Activated CD4-positive, alpha-beta T cell treated with anti-CD3 and anti-CD28 coated beads for 36 hours (primary cell): ENCODE measurements at places on chromosomes 11 and 22. TPM values are rescaled to one million over a fixed set of nuclear protein-coding genes. Genes with fewer than 3 reads are reported as not detected.

Gene CALCA
- not detected for total RNA-seq

DNA sequence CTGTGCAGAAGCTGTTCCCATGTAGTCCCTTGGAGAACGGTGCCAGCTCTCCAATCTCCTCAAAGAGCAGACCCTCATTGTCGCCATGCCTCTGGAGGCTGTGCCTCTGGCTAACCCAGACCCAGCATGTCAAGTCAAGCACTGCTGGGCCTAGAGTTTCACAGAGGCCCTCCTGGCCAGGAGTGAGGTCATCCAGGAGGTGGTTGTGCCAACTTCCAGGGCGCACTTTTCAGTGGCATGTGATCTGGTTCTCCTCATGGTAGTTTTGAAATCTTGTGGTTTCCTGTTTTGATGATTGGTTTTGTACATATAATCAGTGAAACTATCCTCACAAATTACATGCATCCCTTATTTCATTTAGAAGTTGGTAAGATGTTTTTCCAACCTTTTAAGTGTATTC, 78.9 kb downstream of the PPFIBP2 start:
- no peaks in the 10 kb centered on the region for H3K27me3 ChIP-seq
- H3K4me3 ChIP-seq, result no peak overlapping the region
- H3K36me3 ChIP-seq, result peaks cover 2% of the 10 kb centered on the region
- H3K4me1 ChIP-seq, result peaks cover 20% of the 10 kb centered on the region

DNA sequence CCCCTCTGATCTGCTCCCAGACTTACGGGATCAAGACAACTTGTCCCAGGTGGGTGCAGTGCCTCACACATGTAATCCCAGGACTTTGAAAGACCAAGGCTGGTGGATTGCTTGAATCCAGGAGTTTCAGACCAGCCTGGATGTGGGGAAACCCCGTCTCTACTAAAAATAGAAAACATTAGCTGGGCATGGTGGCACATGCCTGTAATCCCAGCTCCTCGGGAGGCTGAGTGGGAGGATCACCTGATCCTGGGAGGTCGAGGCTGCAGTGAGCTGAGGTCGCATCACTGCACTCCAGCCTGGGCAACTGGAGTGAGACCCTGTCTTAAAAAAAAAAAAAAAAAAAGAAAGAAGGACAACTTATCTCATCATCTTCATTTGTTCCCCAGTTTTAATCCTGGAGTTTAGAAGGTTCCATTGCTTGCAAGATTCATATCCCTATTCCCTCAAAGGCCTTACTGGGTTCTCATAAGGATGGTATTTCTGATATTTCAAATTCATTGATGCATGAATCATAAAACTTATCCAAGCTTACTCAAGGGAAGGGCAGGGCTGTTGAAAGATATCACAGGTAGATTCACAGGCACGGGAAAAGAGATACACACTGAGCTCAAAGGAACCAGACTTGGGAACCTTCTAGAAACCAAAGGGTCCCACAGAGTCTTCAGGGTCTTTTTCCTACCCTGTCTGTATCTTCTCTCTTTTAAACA, 14.6 kb downstream of the ENDOD1 start:
- H3K4me1 ChIP-seq, result peaks cover 5% of the 10 kb centered on the region
- no peak overlapping the region for H3K4me3 ChIP-seq
- DNase-seq, result no peak
- H3K27ac ChIP-seq, result no peak overlapping the region
- no peaks in the 10 kb centered on the region for H3K27me3 ChIP-seq

DNA sequence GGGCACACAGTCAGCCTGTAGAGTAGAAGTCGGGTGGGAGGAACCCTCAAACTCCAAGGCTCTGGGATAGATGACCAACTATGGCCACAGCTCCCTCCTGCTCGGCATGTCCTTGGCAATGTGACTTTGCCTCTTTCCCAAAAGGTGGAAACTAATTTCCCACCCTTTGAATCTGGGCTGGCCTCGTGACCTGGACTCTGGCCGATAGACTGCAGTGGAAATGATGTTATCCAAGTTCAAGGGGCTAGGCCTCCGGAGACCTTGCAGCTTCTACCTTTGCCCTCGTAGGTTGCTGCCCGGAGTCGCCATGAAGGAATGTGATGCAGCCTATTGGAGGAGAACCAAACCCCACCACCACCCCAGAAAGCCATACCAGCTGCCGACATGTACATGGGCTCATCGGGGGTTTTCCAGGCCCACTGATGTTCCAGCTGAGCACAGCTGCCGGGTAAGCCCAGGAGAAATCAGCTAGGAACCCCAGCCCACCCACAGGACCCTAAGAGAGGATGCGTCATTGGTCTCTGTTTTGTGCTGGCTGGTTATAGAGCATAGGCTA, 30.4 kb downstream of the KCNJ4 start:
- no peak overlapping the region for H3K27ac ChIP-seq
- DNase-seq, result no peak
- H3K4me3 ChIP-seq, result no peak overlapping the region
- H3K36me3 ChIP-seq, result no peaks in the 10 kb centered on the region

Gene GLYATL2
- not detected for total RNA-seq

Gene PNPLA3
- 0.54 TPM for total RNA-seq

Gene APOA4
- not detected for total RNA-seq

GRCh38 chr11:33868647-33869461, 23.0 kb downstream of the LMO2 start:
- H3K4me1 ChIP-seq, result peaks cover 9% of the 10 kb centered on the region
- no peak overlapping the region for H3K27ac ChIP-seq
- H3K36me3 ChIP-seq, result no peaks in the 10 kb centered on the region
- peaks cover 61% of the 10 kb centered on the region for H3K27me3 ChIP-seq
- no peak overlapping the region for H3K4me3 ChIP-seq

DNA sequence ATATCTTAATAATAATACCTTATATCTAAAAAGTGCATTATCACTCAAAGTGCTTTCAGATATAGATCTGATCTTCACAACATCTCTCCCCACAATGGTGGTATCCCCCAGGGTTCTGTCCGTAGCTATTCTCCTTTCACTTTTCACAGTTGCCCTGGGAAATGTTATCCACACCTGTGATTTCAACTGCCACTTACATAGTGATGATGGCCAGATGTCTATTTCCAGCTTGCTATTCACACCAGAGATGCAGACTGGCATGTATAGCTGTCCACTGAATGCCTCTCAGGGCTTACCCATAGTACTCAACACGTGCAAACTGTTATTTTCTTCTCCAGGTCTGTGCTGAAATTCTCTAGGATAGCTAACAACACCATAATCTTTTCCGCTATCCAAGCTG, 724.7 kb downstream of the DLG2 start:
- no peaks in the 10 kb centered on the region for H3K36me3 ChIP-seq
- no peak overlapping the region for H3K4me3 ChIP-seq
- H3K4me1 ChIP-seq, result no peaks in the 10 kb centered on the region
- no peak for DNase-seq

Gene C11orf91
- total RNA-seq, result not detected

Gene CD3G
- 141 TPM for total RNA-seq

- H3K36me3 ChIP-seq, result peaks cover 49% of the 10 kb centered on the region
- DNase-seq, result no peak
- H3K27ac ChIP-seq, result no peak overlapping the region
- H3K4me1 ChIP-seq, result no peaks in the 10 kb centered on the region
Observed at GRCh38 chr11:70335511-70335910, 62.8 kb upstream of the CTTN start.

GRCh38 chr11:114942207-114942606, 263.9 kb downstream of the NXPE2 start:
- DNase-seq, result no peak
- peaks cover 2% of the 10 kb centered on the region for H3K27me3 ChIP-seq
- no peak overlapping the region for H3K4me3 ChIP-seq
- no peaks in the 10 kb centered on the region for H3K36me3 ChIP-seq

- H3K36me3 ChIP-seq, result peaks cover 11% of the 10 kb centered on the region
- H3K4me1 ChIP-seq, result peaks cover 98% of the 10 kb centered on the region
- peak overlapping the region; percentile 66 for H3K4me3 ChIP-seq
Observed at GRCh38 chr11:128724891-128725611, 31.2 kb downstream of the FLI1 start.

Gene OR56A4
- total RNA-seq, result not detected

Gene EML3
- 101 TPM for total RNA-seq

Gene CHADL
- 0.11 TPM for total RNA-seq

DNA sequence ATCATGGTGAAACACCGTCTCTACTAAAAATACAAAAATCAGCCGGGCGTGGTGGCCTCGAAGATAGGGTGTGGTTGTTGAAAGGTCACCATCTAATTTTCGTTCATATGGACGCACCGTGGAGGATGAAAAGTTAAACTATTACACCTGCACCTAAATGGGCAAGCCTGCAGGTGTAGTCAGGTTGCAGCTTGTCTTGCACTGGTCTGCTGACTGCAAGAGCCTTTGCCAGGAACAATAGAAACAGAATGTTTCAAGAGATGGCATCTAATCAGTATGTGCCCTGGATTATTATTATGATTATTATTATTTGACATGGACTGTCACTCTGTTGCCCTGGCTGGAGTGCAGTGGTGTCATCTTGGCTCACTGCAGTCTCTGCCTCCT, 908 bp downstream of the NADSYN1 start:
- H3K4me3 ChIP-seq, result peak overlapping the region; percentile 94
- no peak for DNase-seq
- H3K36me3 ChIP-seq, result peaks cover 46% of the 10 kb centered on the region
- peak overlapping the region; percentile 88 for H3K27ac ChIP-seq

Gene GPR137
- 27.2 TPM for total RNA-seq

DNA sequence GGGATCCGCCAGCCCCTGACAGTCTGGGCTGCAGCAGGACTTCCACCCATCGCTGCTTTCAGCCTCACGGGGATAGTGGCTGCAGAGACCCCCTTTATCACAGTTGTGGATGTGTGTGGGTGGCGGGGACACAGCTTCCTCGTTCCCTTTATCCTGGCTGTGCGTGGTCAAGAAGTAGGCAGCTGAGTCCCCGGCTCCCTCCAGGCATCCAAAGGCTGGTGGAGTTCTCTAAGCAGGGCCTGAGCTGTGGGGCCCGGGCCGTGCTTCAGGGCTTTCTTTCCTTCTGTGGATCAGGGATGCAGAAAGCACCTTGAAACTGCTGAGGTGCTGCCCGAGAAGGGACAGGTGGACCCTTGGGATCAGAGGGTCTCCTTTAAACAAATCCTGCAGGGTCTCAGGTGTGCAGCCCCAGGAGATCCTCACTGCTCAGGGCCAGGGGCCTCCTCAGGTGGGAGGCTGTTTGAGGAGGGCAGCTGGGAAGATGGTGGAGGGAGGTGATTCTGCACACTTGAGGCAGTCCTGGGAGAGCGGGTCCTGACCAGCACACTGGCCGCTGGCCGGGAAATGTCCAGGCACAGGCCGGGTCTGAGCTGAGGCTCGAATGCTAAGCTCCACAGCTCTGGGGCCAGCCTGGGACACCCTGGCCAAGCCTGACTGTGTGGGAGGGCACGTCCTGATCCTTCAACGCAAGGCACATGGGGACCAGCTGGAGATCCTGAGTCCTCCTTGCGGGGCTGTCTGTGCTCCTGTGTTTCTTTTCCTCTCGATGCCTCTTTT, 1024.3 kb downstream of the BRD1 start:
- no peak for DNase-seq
- H3K27ac ChIP-seq, result no peak overlapping the region
- H3K4me3 ChIP-seq, result no peak overlapping the region
- H3K4me1 ChIP-seq, result no peaks in the 10 kb centered on the region

DNA sequence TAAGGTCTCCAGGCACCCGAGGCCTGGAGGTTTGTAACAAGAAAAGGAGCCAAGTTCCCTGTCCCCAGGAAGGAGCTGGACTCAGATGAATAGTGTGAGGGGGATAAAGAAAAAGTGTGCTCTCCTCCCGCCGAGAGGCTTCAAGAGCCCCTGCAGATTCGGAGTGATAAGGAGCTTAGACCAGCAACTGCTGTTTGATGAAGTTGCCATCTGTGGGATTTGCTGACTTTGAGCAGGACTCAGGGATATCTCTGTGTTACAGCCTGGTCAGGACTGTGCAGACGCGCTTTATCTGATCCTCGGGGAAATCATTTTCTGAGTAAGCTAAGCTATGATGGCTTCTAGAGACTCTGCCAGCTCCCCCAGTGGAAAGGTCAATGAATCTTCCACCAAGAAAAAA, 1017.0 kb downstream of the TBC1D22A start:
- H3K4me3 ChIP-seq, result no peak overlapping the region
- no peaks in the 10 kb centered on the region for H3K36me3 ChIP-seq
- peaks cover 6% of the 10 kb centered on the region for H3K27me3 ChIP-seq
- no peak for DNase-seq
- no peak overlapping the region for H3K27ac ChIP-seq
- H3K4me1 ChIP-seq, result no peaks in the 10 kb centered on the region

- H3K4me3 ChIP-seq, result no peak overlapping the region
- no peak for DNase-seq
- peaks cover 41% of the 10 kb centered on the region for H3K27me3 ChIP-seq
Observed at GRCh38 chr11:12800871-12801270, 126.7 kb downstream of the TEAD1 start.

- no peaks in the 10 kb centered on the region for H3K36me3 ChIP-seq
- no peak overlapping the region for H3K4me3 ChIP-seq
- H3K27me3 ChIP-seq, result no peaks in the 10 kb centered on the region
- peaks cover 20% of the 10 kb centered on the region for H3K4me1 ChIP-seq
Observed at GRCh38 chr22:21015466-21016006, 571 bp downstream of the P2RX6 start.

Gene VPREB1
- total RNA-seq, result not detected

DNA sequence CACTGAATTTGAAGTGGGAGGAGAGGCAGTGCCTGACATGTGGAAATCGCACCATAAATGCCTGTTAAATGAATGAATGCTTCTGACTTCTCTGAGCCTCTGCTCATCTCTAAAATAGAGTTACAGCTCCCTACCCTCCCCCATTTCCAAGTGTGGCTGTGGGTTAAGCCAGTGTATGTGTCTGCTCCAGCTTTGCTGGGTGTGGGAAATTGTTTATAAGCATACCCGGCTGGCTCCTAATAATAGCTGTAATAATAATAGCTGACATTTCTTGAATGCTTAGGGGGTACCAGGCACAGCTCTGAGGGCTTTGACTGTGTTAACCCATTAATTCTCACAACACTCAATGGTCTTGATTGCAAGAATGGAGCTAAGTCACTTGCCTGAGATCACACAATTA, 7.0 kb upstream of the FCHSD2 start:
- peaks cover 32% of the 10 kb centered on the region for H3K4me1 ChIP-seq
- H3K36me3 ChIP-seq, result no peaks in the 10 kb centered on the region
- H3K27ac ChIP-seq, result no peak overlapping the region
- DNase-seq, result no peak
- H3K4me3 ChIP-seq, result no peak overlapping the region

DNA sequence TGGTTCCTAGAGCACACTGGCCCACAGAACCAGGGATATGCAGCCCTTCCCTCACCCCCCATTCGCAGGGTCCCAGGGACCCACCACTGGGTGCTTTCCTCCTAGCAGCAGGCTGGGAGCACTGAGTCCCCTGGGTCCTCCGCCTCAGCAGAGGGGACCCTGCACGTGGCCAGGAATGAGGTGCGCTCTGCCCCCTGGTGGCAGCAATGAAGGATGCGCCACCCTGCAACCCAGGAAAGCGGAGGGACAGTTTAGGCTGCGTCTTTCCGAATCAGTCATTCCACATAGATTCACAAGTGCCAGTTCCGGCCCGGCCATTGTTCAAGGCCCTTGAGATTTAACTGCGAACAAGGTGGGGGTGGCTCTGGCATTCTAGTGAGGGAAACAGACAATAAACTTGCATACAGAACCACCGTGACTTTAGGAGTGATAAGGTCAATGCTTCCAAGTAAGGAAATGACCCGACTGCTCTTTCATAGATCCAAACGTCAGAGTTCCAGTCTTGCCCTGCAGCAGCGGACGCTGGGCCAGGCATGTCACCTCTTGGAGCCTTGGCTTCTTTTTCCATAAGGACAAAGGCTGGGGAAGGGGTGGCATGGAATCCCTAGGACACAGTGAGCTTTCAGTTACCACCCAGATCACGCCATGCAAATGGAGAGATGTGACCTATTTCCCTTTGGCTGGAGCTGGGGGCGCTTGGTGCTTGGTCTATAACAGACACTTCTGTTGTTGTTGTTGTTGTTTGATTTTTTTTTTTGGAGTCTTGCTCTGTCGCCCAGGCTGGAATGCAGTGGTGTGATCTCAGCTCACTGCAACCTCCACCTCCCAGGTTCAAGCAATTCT, 7.7 kb downstream of the RIN1 start:
- DNase-seq, result peak; percentile 90
- no peak overlapping the region for H3K4me3 ChIP-seq
- no peaks in the 10 kb centered on the region for H3K36me3 ChIP-seq
- peaks cover 31% of the 10 kb centered on the region for H3K4me1 ChIP-seq
- no peaks in the 10 kb centered on the region for H3K27me3 ChIP-seq
